A172 (cell line): ENCODE measurements at places on chromosomes 2 and 18.

DNA sequence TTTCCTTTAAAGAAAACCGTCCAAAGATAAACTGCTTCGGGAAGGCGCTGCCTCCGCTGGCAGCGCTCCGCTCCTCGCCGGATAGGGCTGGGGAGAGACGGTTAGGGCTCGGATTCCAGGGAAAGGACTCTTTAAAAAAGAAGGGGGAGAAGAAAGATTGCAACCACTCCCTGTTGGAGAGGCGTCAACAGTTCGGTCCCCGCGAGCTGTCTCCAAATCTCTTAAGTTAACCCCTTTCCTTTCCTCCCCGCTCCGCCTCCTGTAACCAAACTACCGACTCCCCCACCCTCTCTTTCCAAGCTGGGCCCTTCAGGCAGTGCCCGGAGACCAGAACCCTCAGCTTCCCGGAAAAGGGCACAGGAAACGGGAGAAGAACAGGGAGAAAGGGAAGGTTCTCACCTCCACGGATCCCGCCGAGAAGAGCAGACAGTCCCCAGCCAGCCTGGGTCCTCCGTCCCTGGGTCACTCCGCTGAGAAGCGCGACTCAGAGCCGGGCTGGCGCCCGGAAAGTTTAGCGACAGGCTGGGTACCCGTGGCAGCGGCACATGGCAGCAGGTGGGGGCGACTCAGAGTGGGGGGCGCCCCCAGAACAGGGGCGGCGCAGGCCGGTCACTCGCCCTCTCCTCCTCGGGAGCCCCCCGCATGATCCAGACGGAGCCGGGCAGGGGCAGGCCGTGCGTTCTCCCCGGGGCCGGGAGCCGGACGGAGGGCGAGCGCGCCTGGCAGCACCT lies 675 bp downstream of the FZD5 start:
- peak; percentile 42 for DNase-seq

GRCh38 chr2:39837856-39838453 lies 58.9 kb upstream of the THUMPD2 start:
- DNase-seq = peak; percentile 13

DNA sequence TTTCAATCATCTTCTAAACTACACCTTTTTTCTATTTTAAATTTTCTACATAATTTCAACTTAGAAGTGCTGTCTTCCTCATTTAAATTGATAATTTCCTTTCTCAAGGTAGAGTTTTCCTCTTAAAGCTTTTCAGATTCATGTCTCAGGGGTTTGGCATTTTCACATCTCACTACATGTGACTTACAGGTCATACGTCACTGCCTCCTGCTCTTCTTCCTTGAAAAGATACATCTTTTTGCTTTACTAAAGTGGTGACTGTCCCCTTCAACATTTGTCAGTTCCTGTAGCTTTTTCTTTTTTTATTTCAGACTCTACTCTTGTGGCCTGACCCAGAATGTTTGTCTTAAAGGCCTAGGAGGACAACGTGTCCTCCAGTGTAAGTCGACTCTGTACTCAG lies 17.1 kb upstream of the RUFY4 start:
- no peak for DNase-seq

GRCh38 chr2:152319822-152320570 lies 15.0 kb upstream of the FMNL2 start:
- DNase-seq = peak; percentile 39

DNA sequence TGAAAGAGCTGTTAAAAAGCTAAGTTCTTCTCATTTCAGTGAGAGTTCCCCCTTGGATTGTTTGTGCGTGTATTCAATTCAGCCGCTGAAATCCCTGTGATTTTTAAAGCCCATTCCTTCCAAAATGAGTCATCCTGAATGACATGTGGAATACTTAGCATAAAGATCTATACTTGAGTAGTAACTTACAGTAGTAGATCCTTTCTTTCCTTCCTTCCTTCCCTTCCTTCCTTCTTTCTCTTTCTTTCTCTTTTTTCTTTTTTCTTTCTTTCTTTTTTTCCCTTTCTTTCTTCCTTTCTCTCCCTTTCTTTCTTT lies 18.2 kb upstream of the SOX11 start:
- peak; percentile 18 for DNase-seq

DNA sequence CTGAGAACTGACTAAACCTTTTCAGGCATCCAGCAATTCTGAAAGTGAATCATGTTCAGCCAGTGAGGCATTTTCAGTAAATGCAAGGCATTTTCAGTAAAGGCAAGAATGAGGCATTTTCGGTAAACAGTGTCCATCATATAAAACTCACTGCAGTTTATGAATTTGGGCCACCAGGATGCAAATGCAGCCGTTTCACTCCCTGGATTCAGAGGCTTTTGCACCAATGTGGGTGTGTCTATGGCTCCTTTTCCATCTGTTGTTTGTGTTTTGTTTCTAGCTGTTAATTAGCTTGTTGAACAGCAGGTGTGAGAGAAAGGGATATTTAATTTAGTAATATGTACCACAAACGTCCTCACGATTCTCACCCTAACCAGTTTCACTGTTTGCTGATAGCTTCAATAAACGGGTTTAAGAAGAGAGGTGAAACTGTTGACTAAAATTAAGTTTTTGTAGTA lies 116.3 kb upstream of the PGAP1 start:
- no peak for DNase-seq

- DNase-seq = no peak
These were observed 583.0 kb downstream of the THSD7B start for GRCh38 chr2:137348301-137348700.

GRCh38 chr2:189609853-189610252 lies 29.3 kb upstream of the SLC40A1 start:
- DNase-seq = no peak

DNA sequence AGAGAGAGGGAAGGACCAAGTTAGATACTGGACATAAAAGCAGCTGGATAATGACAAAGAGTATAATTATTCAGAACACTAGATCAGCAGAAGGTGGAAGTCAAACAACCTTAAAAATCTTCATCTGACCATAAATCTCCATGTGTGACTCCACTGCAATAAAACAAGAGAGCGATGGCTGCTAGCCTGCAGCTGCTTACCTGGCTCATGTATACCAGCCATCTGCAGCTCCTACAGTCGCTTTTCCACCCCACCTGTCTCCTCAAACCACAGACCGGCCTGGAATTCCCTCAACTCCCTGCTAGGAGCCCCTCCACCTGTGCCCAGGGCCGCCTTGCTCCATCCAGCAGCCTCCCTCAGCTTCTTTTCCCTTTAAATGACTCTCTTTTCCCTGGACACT lies 64.5 kb downstream of the SLC4A5 start:
- no peak for DNase-seq

DNA sequence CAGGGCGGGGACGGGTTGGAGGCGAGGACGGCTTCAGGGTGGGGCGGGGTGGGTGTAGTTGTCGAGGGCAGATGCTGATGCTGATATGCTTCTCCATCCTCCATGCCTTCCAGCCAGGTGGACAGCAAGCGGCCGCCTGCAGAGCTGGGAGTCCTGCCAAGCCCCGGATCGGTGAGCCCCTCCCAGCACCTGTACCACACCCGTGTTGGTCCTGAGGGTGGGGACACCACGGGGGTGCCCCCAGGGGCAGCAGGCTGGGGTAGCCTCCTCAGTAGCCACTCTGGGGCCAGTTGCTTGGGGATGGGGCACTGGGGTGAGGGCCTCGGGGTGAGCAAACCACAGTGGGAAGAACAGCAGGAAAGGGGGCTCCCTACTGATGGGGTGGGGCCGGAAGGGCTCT lies 2.6 kb downstream of the ANO7 start:
- DNase-seq = no peak

GRCh38 chr2:113850687-113851086 lies 39.2 kb upstream of the ACTR3 start:
- no peak for DNase-seq

DNA sequence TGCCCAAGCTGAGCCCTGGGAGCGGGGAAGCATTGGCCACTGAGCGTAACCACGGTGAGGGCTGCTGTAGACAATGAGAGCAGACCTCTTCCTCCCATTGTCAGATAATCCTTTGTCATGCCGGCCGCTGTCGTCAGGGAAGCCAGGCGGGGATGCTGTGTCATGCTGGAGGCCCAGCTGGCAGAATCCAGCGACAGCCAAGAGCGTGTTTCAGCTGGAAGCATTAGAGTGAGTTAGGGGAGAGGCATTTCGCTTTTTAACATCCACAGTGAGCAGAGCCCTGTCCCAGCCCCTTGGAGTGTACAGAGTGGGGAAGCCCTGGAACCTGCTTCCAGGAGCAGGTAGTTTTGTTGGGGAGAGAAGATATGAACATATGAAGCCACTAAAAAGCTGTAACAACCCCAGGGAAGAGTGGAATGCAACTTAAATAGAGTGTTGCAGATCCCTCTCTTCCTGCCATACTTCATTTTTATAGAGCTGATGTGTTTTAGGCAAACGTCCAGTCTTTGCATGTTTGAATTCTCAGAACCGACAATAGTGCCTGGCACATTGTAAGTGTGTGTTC lies 7.0 kb downstream of the CTIF start:
- peak; percentile 50 for DNase-seq
